Progenitor cell of endocrine pancreas (in vitro differentiated cells): ENCODE measurements at places on chromosomes 7 and 10. TPM values are rescaled to one million over a fixed set of nuclear protein-coding genes. Genes with fewer than 3 reads are reported as not detected.

DNA sequence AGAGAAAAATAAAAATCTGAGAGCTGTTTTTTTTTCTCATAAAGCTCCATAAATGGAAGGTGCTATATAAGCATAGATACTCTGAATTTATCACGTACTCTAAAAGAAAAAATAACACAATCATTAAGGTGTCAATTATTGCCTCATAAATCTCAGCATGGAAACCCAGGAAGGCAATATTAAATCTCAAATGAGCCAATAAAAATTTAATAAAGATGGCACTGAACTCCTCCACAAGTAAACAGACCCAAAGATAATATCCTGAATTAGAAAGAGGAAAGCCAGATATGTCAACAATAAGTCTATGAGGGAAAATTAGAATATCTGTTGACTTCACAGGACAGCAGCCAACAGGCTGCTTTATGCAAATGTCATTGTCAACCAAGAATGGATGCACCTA is 66.5 kb downstream of the CDK6 start:
- H3K27me3 ChIP-seq, result no peaks in the 10 kb centered on the region
- no peak overlapping the region for H3K4me3 ChIP-seq
- H3K36me3 ChIP-seq, result no peaks in the 10 kb centered on the region
- DNase-seq, result no peak

HIPK2 gene
- total RNA-seq, result 136 and 146 TPM in 2 replicates

DNA sequence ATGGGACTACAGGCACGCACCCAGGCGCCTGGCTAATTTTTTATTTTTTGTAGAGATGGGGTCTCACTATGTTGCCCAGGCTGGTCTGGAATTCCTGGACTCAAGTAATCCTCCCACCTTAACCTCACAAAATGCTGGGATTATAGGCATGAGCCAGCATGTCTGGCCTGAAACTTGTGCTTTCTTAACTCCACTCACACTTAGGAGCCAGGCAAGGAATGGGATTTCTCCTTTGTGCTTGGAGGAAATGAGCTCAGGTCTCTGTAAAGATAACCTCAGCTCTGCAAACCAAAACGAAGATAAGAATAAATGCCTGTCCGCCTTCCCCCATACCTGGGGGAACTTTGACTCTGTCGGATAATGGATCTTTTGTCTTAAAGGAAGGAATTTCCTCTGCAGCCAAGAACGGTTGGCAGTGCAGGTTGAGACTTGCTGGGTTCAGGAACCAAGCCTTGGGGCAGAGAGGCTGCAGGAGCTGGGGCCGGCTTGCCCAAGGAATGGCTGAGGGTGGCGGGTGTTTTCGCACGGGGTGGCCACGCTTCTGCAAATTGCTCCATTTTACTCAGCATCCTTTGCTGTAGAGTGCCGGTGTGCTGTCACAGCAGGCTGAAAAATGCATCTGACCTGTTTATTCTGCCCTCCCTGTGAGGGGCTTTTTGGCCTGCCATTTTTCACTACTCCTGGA is 174.2 kb downstream of the KIAA1217 start:
- peaks cover 48% of the 10 kb centered on the region for H3K4me1 ChIP-seq
- peak overlapping the region; percentile 58 for H3K4me3 ChIP-seq
- peak; percentile 30 for DNase-seq
- H3K27me3 ChIP-seq, result no peaks in the 10 kb centered on the region
- peaks cover 26% of the 10 kb centered on the region for H3K36me3 ChIP-seq

DNA sequence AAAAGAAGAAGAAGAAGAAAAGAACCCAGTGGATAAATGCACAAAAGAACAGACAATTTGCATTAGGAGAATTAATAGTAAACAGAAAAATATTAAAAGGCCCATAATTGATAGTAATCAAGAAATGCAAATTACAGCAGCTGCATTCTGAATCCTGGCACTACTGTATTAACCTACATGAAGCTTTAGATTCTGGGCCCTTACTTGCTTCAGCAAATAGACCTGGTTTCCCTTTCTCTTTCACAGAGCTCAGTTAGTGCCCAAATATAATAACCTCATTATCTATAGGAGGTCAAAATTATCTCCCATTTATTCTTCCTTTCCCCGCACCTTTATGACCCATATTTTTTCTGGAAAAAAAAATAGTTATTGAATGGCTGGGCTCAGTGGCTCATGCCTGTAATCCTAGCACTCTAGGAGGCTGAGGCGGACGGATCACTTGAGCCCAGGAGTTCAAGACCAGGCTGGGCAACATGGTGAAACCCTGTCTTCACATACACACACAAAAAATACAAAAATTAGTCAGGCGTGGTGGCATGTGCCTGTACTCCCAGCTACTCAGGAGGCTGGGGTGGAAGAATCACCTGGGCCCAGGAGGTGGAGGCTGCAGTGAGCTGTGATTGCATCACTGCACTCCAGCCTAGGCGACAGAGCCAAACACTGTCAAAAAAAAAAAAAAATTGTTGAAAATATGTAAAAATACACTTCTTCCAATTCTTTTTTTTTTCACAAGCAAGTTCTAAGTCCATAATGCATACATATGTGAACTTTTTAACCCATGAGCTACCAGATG is 36.0 kb upstream of the PIK3AP1 start:
- H3K27ac ChIP-seq, result no peak overlapping the region
- H3K4me1 ChIP-seq, result peaks cover 3% of the 10 kb centered on the region
- H3K36me3 ChIP-seq, result no peaks in the 10 kb centered on the region
- H3K27me3 ChIP-seq, result peaks cover 4% of the 10 kb centered on the region

RPA3 gene
- total RNA-seq, result 39.5 and 39.6 TPM in 2 replicates

- no peak for DNase-seq
- no peak overlapping the region for H3K4me3 ChIP-seq
- H3K4me1 ChIP-seq, result no peaks in the 10 kb centered on the region
- no peaks in the 10 kb centered on the region for H3K36me3 ChIP-seq
- H3K27me3 ChIP-seq, result no peaks in the 10 kb centered on the region
Observed at GRCh38 chr7:121180436-121181063, 148.2 kb upstream of the WNT16 start.

RADIL gene
- total RNA-seq, result 1.8 and 2.0 TPM in 2 replicates

DNA sequence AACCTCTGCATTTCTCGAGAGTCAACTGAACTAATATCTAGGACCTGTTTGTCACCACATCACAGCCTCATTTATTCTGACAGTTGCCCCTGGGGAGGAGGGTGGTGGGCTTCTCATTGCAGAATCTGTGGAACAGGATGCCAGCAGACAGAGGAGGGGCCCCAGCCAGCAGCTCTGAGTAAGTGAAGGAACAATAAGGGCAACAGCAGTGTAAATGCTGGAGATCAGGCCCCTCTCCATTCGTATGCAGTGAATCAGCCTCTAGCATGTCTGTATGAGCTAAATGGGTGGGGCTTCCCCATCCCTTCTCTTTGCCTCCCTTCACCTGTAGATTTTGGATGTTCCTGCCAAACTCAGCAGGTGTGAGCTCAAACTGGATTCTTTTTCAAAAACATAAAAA is 7.7 kb upstream of the CPVL start:
- H3K36me3 ChIP-seq, result no peaks in the 10 kb centered on the region
- no peaks in the 10 kb centered on the region for H3K27me3 ChIP-seq
- DNase-seq, result no peak
- no peak overlapping the region for H3K27ac ChIP-seq
- H3K4me3 ChIP-seq, result no peak overlapping the region

DNA sequence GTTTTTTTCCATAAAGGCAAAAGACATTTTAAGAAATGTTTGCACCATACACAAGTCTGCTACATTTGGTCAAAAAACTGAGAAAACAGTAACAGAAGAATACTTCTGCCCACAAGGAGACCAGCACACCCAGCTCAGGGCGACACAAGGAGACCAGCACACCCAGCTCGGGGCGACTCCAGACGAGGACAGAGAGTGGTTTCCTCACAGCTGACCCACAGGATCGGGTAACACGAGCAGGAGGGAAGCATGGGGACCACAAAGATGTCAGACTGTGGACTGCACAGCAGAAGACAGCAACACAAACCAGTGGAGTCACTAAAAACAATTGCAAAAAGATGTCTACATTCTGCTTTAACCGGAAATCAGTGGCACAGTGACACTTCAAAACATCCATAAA is 237.6 kb downstream of the DIP2C start:
- H3K27me3 ChIP-seq, result no peaks in the 10 kb centered on the region
- H3K36me3 ChIP-seq, result peaks cover 8% of the 10 kb centered on the region
- no peak for DNase-seq
- H3K4me3 ChIP-seq, result no peak overlapping the region

SH2D4B gene
- 0.11 and 0.12 TPM in 2 replicates for total RNA-seq

TRPV5 gene
- 0.13 and 0.14 TPM in 2 replicates for total RNA-seq

DNA sequence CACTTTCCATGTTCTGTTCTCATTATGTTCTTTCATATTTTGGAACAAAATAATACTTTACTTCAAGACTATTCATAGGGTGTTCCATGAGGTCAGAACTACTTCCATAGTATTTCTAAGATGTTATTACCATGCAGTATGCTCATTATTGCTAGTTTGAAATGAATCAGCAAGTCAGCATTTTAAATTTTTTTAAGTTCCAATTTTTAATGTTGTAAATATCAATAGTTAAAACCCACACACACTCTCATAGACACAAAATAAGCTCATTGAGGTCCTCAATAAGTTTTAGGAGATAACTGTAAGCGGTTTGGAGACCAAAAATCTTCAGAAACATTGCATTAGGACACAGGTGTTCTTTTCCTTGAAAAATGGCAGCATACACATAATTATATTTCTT is 550.7 kb downstream of the AUTS2 start:
- no peaks in the 10 kb centered on the region for H3K27me3 ChIP-seq
- DNase-seq, result no peak
- no peak overlapping the region for H3K27ac ChIP-seq
- H3K36me3 ChIP-seq, result peaks cover 13% of the 10 kb centered on the region
- H3K4me1 ChIP-seq, result no peaks in the 10 kb centered on the region

PRKAR2B gene
- 19.2 and 20.3 TPM in 2 replicates for total RNA-seq

WIPF3 gene
- 8.9 and 9.5 TPM in 2 replicates for total RNA-seq

COL13A1 gene
- total RNA-seq, result 0.43 and 0.47 TPM in 2 replicates

DNA sequence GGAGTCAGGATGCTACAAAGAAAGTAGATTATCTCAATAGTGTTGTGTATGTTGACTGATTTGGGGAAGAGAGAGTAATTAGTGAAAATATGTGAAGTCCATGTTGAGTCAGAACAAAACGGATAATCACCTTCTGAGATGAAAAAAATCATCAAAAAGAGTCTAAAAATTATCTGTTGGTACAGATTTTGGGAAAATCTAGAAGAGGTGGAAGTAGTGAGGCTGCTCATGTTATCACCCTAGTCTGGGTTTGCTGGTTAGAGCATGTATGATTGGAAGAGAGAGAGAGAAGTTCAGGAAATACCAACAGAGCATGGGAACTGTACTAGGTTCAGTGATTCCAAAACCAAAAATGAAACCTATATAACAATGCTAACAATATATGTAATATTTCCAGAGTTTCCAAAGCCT is 12.3 kb downstream of the RPA3 start:
- no peak overlapping the region for H3K4me3 ChIP-seq
- H3K36me3 ChIP-seq, result peaks cover 1% of the 10 kb centered on the region
- no peak for DNase-seq
- H3K27ac ChIP-seq, result peak overlapping the region; percentile 0
- H3K27me3 ChIP-seq, result no peaks in the 10 kb centered on the region
- H3K4me1 ChIP-seq, result peaks cover 41% of the 10 kb centered on the region

NEBL gene
- 13.2 and 17.2 TPM in 2 replicates for total RNA-seq

CD36 gene
- 7.2 and 7.7 TPM in 2 replicates for total RNA-seq

TRIM50 gene
- 10.9 and 11.2 TPM in 2 replicates for total RNA-seq

GRCh38 chr10:49844775-49845595 is 82.9 kb upstream of the OGDHL start:
- peaks cover 2% of the 10 kb centered on the region for H3K4me1 ChIP-seq
- H3K27ac ChIP-seq, result no peak overlapping the region
- H3K27me3 ChIP-seq, result no peaks in the 10 kb centered on the region
- H3K36me3 ChIP-seq, result peaks cover 22% of the 10 kb centered on the region
- no peak overlapping the region for H3K4me3 ChIP-seq

CALHM3 gene
- total RNA-seq, result 0.41 and 1.3 TPM in 2 replicates

DNA sequence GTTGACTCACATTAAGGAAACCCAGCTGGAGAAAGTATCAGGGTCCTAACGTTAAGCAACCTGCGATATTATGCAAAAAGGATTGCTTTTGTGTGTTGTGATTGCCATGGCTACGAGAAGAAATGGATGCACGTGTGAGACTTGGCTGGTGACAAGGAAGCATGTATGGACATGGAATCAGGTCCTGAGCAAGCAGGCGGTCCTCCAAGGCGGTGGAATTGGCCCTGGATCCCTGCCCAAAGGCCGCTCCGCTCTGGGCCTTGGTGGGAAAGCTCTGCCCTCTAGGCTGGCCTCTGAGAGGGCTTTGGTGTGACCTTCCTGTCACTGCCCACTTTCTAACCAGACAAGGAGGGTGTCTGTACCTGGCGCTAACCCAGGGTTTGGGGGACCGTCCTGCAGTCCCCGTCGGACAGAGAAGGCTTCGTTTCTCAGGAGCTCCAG is 192.1 kb downstream of the EBF3 start:
- DNase-seq, result peak; percentile 6
- H3K36me3 ChIP-seq, result peaks cover 5% of the 10 kb centered on the region
- H3K27ac ChIP-seq, result no peak overlapping the region
- peaks cover 52% of the 10 kb centered on the region for H3K27me3 ChIP-seq
- no peaks in the 10 kb centered on the region for H3K4me1 ChIP-seq

DNA sequence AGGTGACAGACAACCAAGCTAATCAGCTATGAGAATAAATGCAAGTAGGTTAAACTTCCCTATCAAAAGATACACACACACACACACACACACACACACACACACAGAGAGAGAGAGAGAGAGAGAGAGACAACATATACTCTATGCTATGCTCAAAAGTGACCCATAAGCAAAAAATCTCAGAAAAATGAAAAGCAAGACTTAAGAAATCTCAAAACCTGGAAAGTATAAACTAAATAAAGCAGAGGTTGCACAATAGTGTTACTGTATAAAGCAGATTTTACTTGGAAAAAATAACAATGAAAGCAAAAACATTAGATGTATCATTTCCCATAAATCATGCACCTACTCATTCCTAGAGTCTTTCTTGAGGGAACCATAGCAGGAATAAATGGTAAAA is 221.5 kb downstream of the INHBA start:
- no peaks in the 10 kb centered on the region for H3K27me3 ChIP-seq
- H3K4me3 ChIP-seq, result no peak overlapping the region
- no peaks in the 10 kb centered on the region for H3K36me3 ChIP-seq
- no peak overlapping the region for H3K27ac ChIP-seq
- peaks cover 1% of the 10 kb centered on the region for H3K4me1 ChIP-seq

GRCh38 chr10:97593421-97593820 is 3.9 kb downstream of the C10orf62 start:
- H3K27me3 ChIP-seq, result no peaks in the 10 kb centered on the region
- no peaks in the 10 kb centered on the region for H3K36me3 ChIP-seq
- no peak for DNase-seq
- no peaks in the 10 kb centered on the region for H3K4me1 ChIP-seq
- H3K4me3 ChIP-seq, result no peak overlapping the region

DDC gene
- total RNA-seq, result 37.3 and 44.6 TPM in 2 replicates

DNA sequence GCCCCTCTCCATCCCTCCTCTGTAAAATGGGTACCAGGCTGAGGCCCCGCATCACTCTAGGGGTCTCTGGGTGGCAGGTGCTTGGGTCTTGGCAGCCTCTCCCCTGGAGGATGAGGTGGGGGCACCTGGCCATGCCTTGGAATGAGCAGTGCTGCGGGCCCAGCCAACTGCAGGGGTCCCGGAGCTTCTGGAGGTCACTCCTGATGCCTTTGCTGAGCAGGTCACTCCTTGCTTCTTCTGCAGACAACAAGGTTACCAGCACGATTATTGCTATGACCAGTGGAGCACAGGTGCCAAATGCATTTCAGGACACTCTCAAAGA is 22.4 kb upstream of the ZNF488 start:
- no peaks in the 10 kb centered on the region for H3K36me3 ChIP-seq
- H3K27ac ChIP-seq, result no peak overlapping the region
- H3K4me1 ChIP-seq, result peaks cover 16% of the 10 kb centered on the region
- H3K27me3 ChIP-seq, result no peaks in the 10 kb centered on the region
